Cardiac septum (tissue), 1 donor: ENCODE measurements at places on chromosomes 2 and 18.

GRCh38 chr2:180730976-180731375 is 249.4 kb upstream of the UBE2E3 start:
- DNase-seq, result no peak

- no peak for DNase-seq
Observed at GRCh38 chr2:147800316-147800715, 44.5 kb upstream of the ACVR2A start.

DNA sequence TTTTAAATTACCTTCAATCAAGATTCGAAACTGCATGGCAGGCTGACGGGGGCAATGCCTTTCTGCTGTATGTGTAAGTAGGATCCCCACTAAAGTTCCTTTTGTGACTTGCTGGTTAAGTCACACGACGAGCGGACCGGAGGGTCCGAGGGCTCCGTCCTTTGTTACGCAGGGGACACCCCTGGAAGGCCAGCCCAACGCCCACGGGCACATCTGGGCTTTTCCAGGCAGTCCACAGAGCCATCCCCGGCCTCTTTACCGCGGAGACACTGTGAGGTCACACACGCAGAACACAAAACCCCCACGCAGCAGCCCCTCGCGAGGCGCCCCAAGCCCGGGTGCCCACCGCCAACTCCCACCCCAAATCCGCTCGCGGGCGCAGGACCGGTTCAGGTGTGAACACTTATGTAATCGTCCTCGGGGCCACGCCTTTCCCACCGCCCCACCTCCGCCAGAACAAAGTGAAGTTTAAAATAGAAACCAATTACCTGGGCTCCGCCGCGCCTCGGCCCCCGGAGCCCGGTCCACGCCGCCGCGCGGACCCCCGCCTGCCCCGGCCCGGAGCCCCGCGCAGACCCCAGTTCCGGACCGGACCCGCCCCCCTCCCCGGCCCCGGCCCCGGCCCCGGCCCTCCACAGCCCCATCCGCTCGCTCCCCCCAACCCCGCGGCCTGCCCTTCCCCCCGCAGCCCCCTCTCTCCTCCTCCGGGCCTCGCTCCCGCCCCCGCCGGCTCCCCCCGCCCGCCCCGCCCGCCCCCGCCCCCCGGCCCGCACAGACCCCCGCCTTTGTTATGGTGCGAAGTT is 4.2 kb downstream of the ZNF516 start:
- DNase-seq, result no peak

DNA sequence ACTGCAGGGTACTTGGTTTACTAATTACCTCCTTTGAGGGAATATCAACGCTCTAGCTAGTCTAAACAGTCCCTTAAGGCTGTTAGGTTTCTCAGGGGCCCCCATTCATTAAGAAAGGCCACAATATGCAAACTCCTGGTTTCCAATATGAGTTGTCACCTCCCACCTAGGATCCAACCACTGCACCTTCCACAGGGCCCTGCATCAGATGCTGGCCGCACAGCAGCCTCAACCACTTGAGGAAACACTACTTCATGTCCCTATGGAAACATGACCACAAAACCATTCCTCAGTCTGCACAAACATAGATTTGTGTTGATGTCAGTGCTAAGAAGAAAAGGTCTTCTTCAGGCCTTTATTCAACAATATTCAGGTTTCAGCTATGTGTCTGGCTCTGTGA is 40.9 kb downstream of the STAT4 start:
- no peak for DNase-seq

DNA sequence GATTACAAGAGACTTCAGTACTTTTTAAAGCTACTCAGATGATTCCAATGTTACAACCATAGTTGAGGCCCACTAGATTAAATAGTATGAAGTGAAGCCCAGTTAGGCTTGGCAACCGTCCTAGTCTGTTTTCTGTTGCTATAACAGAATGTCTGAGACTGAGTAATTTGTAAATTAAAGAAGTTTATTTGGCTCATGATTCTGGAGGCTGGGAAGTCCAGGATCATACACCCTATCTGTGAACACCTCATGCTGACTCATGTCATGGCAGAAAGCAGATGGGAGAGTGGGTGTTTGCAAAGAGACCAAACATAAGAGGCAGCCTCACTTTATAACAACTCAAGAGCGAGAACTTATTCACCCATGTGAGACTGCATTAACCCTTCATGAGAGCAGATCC is 63.1 kb downstream of the CCDC150 start:
- no peak for DNase-seq

GRCh38 chr2:66874411-66874810 is 439.5 kb downstream of the MEIS1 start:
- DNase-seq, result no peak

GRCh38 chr2:223724861-223725260 is 112.5 kb downstream of the AP1S3 start:
- no peak for DNase-seq

- no peak for DNase-seq
Observed at GRCh38 chr2:20994130-20994529, 49.7 kb downstream of the APOB start.

DNA sequence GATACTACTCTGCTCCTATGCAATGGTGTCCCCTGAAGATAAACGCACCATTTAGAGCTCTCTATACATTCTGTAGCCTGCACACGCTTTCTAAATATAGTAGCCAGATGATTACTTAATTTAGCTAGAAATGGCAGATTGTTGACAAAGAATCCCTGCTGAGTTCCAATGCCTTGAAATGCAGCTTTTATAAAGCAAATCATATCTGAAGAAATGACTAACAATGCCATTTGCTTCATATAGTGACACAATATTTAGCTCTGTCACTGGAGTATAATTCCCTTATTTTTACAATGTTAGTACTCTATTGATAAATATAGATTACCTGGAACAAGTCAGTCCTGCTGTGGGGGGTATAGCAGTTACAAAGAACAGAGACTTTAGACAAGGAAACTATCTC is 166.2 kb downstream of the CDCA7 start:
- DNase-seq, result no peak

DNA sequence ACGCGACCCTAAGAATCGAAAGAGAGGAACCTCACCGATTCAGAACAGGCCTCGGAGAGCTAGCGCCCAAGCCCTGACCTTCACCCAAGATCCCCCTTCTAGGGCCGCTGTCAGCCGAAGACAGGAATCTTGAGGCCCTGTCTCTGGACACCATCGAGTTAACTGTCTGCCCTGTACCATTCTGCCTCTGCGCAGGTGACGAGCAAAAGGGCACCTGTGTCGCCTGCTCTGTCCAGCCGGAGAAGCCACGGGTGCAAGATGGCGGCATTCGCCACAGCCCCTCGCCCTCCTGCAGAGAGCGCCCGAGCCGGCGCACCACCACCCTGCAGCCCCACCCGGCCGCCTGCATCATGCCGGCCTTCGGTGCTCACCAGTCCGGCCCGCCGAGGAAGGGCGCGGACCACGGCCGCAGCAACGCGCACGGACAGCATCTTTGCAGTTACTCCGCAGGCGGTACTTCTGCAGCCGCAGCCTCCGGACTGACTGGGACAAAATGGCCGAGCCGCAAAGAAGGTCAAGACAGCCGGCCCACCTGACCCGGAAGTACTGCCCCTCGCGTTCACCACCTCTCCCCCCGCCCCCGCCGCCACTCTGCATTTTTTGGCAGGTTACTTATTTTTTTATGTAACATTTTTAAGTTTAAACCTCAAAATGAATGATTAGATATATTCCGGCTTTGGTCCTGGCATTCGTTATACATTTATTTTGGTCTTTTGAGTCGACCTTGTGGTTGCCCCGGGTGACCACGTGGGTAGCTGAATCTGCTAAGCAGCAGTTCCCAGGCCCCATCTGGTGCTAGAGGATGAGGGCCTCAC is at the start of gene ATP5F1A:
TSS of gene ATP5F1A (minus strand) at position 496 of the 815 bp plus-strand sequence. CDS start at position 431, 65 bp downstream.
- DNase-seq, result peak; percentile 95

- peak; percentile 70 for DNase-seq
Observed at GRCh38 chr2:241943961-241944575, 74.5 kb downstream of the RTP5 start.

- no peak for DNase-seq
Observed at GRCh38 chr2:223562078-223562477, 40.1 kb downstream of the SCG2 start.

DNA sequence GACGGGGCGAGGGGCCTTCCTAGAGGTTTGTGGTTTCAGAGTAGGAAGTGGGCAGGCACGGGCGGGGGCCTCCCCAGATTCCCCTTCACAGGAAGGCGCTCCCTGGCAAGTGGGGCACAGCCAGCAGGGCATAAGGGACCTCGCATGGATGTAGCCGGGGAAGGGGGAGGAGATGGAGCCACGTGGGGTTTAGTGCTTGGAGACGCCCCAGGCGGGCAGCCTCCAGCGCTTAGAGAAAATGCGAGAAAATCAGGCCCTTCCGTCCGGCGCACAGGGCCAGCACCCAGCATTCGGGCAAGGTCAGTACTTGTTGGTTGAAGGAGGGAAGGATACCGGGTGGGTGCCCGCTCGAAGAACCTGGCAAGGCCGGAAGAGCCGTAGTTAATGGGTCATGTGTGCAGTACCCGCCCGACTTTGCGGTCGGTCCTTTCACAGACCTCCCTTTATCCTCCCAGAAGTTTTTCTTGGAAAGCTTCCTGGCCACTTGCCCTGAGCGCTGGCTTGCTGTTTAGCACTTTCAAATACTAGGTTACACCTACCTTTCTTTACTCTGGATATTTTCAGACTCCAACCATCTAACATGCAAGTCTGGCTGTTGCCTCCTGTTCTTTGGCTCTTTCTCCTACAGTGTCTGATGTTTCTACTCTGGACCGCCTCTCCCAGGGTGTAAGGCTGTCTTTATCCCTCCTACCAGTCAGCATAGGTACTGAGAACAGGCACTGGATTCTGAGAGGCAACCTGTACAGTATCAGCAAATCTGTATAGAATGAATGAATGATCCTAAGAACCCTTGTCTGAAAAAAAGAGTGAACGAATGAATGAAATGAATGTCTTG is 78.1 kb downstream of the CIB4 start:
- peak; percentile 70 for DNase-seq

DNA sequence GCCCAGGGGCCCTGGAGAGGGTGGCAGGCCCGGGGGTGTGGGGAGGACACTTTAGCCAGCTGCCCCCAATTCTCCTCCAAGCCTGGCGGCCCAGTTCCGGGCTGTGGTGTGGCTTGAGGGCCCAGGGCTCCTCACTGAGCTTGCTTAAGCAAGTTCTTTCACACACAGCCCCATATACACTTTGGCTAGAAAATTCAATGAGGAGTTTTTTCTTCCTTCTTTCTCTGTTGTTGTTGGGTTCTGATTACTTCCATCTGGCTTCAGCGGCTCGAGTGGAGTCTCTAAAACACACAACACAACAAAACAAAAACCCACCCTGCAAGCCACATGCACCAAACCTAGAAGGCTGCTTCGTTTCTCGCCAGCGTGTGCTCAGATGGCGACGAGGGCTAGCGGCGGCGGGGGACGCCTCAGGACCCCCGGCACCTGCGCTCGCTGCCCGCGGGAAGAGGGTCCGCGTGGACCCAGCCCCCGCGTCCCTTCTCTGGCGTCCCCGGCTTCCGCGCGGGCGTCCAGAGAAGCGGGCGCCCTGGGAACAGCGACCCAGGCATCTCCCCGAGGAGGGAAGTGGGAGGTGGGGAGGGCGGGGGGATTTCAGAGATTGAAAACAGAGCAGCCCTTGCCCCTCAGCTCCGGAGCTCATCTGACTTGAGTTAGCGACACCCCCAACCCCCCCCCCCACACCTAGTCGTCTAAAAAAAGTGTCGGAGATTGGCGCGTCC is 577 bp upstream of the GLI2 start:
- no peak for DNase-seq

- no peak for DNase-seq
Observed at GRCh38 chr2:42566837-42567321, 1.6 kb upstream of the MTA3 start.

DNA sequence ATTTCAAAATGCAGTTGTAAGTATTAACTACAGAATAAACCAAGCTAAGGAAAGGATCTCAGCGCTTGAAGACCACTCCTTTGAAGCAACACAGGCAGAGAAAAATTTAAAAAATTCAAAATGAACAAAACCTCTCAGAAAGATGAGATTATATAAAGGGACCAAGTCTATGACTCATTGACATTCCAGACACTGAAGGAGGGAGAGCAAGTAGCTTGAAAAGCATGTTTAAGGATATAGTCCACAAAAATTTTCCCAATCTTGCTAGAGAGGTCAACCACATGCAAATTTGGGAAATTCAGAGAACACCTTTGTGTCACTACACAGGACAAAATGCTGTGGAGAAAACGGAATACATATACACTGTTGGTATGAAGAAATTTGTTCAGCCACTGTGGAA is 112.6 kb upstream of the MC4R start:
- DNase-seq, result no peak

- DNase-seq, result no peak
Observed at GRCh38 chr18:50182511-50182910, 12.4 kb downstream of the MYO5B start.

DNA sequence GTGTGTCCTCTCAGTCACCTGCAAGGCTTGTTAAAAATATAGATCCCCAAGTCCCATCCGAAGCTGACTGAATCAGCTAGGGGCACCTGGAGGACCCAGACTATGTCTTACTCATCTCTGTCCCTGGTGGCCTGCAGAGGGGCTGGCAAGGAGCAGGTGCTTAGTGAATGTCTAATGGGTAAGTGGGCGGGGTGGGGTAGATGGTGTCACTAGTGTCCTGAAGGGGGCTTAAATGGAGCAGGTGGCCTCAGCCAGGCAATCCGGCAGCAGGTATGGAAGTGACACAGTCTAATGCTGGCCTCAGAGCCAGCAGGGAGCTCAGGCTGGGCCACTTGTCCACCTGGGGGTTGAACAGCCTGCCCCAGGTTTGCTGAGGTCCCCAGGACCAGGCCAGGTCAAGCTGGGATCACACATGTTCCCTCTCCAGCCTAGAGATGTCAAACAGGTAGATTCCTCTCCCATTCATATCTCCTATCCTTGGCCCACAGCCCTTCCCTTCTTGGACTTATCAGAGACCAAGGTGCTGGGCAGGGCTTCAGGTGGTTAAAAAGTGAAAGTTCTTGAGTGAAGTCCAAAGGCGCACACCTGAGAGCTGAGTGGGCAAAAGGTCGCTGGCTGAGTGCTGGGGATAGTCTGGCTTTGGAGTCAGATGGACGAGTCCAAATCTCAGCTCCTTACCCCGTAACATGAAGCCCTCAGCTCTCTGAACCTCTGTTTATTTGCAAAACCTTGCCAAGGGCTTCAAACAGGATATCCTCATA is 1.7 kb downstream of the STEAP3 start:
- DNase-seq, result no peak

DNA sequence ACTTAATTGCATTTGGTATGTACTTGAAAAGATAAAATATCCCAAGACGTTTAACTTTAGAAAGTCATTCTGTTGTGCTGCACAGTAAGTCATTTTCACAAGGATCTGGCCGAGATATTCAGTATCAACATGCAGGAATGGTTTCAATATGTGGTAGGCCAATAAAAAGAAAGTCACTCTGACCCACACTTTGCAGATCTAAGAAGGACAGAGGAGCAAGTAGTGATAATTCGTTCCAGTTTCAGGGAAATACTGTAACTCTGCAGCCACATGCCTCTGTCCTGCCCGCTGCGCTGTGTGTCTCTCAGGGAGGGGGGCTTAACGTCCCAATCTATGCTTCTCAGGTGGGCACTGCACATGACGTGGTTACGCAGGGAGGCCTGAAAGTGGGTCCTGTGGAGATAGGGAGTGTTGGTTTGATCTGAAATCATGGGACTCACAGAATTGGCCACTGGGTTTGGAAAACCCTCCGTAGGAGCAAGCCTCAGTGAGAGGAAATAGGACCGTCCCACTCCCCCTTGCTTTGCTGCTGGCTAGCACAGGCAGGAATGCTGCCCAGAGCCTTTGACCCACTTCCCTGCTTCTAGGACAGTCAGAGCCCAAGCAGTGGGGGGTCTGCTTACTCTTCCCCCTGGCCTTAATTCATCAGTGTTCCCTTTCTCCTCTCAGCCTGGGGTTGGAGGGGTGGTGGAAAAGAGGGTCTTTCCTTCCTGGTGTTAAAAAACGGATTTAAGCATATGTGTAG is 314.7 kb upstream of the SPRED2 start:
- no peak for DNase-seq
